ENCODE measurements at places on chromosomes 4 and X. TPM values are rescaled to one million over a fixed set of nuclear protein-coding genes. Genes with fewer than 3 reads are reported as not detected.
A peak's percentile ranks its signal among the peaks of the same experiment; 100 is the strongest.

- peak; percentile 77 for DNase-seq
These were observed 1.8 kb downstream of the MAML3 start for GRCh38 chr4:140152013-140152703.

- DNase-seq, result no peak
These were observed 16.9 kb downstream of the SPINK2 start for GRCh38 chr4:56804551-56804950.

DNA sequence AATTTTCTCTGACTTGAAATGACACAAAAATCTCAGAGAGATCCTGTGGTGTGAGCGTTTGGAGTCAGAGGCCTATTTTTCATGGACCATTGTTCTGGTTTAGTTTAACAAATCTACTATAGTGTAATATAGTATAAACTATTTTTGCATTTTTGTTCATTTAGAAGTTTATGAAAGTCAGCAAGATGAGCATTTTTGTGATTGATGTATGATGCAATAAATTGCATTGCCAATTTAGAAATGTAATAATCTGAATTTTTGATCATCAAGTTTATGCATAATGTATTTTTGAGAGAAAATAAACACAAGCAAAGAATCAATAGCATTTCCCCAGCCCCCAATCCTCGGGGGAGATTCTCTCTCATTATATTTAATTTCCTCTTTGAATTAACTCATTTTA is 519.5 kb upstream of the FTHL17 start:
- DNase-seq, result no peak

Gene LEF1
- 53.4 TPM for polyA plus RNA-seq

Gene ATOH1
- polyA plus RNA-seq, result not detected

Gene SMIM10L2A
- 34.4 TPM for polyA plus RNA-seq

Gene SPANXB1
- not detected for polyA plus RNA-seq

Measured in adrenal gland (tissue), 19 donors.